ENCODE measurements at places on chromosomes 5 and 9.

GRCh38 chr9:31005086-31005665, 1379.3 kb upstream of the ACO1 start:
- no peak for DNase-seq

DNA sequence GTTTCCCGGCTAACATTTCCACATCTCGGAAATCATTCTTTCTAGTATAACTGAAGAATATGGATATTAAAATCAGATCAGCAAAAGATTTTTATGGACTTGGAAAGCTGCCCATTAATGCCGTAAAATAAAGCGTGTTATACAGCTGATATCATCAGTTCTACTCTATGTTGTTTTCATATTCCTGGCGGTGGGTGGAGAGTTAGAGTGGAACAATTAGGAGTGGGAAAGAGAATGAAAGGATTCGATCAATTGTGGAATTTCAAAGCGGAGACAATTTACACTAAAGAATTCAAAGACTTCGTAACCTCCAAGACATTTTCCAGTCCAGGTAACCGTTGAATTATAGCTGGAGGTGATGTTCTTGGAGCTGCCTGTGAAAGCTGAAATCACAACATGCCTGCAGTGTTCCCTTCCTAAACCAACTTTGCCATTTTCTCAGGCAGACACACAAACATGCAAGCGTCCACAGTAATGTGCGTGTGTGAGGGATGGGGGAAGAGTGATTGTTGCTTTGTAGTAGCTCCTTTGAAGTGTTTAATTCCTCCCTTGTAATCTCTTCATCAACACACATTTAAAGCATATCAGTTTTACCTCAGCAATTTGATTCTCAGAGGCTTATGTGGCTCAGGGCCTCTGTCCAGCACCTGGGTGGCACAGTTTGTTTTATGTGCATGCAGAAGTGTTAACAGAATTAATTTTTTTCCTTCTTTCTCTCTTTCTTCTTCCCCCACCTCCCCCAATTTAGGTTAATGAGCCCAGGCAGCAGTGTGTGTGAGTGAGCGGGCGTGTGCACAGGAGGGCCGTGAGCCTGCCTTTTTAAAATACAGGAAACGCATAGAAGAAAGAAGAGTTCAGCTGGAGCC, 544.1 kb downstream of the RAB3C start:
- peak; percentile 78 for DNase-seq

- DNase-seq: no peak
These were observed 154.4 kb upstream of the COX7C start for GRCh38 chr5:86463339-86463738.

GRCh38 chr9:214648-215493, at the start of gene DOCK8:
Gene DOCK8 (plus strand): TSS chr9:214865. CDS start chr9:214977, 112 bp downstream.
- DNase-seq: no peak

GRCh38 chr9:98494852-98495251, 213.9 kb downstream of the GABBR2 start:
- DNase-seq: no peak

DNA sequence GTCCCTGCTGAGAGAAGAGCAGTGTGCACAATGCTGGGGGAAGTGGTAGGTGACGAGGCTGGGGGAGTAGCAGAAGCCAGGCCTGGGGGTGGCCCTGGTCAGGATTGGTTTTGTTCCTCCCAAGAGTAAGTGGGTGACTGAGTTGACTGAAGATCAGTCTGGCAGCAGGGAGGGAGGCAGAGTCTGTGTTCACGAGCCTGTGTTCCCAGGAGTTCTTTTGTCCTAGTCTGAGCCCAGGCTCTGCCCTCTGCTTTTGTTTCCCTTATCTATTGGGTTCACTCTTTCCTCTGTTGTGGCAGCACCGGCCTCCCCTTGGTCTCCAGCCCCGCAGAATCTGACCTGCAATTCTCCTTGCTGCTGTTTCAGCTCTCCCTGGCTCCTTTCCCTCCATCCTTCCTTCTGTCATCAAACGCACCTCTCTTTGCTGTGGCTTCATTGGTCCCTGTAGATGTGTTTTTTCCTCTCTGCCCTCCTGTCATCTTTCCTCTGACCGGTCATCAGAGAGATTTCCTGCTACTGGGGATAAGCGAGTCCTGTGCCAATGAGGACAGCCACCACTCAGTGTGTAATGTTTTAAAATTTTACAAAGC, 607.4 kb downstream of the KIF4B start:
- DNase-seq: no peak

DNA sequence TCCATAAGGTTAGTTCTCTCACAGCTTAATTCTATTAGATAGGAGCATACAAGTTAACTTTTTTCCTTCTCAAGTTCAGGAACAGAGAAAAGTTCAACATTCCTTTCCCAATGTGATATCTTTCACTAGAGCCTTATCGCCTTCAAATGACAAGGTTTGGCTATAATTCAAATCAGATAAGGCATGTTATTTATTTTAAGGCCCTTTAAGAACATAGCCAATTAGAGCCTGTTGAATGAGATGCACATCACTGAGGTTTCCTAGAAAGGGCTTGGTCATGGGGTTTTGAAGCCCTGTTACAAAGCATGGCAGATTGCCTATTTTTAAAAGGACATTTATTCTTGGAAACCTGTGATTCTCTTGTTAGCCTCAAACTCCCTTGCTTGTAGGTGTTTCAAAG, 123.4 kb downstream of the BASP1 start:
- peak; percentile 49 for DNase-seq

- no peak for DNase-seq
These were observed 158.4 kb downstream of the CPLANE1 start for GRCh38 chr5:37090781-37091180.

- DNase-seq: peak; percentile 90
These were observed 10.0 kb downstream of the ENC1 start for GRCh38 chr5:74630453-74631066.

GRCh38 chr9:133661846-133662540, 25.8 kb downstream of the DBH start:
- DNase-seq: no peak

DNA sequence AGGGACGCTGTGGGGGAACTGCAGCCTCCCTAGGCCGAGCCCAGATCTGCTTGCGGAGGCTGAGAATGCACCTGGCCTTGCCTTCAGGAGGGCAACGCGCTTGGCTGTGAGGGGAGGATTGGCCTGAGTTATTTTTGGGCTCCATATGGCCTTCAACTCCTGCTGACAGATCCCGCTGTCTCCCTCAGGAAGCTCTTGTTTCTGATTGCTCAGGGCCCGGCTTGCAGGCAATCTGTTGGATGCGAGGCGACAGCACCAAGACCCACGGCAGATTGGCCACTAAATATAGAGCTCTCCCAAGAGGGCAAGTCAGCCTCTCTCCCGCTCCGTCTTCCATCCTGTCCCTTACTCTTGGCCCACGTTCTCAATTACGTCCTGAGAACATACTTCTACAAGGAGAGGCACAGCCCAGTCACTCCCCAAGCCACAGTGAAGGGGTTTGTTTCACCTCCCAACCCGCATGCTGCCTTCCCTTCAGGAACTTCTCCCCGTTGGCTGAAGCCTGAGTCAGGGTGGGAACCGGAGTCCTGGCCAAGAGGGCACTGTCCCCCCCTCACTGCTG, 53.6 kb downstream of the RASGEF1C start:
- no peak for DNase-seq

DNA sequence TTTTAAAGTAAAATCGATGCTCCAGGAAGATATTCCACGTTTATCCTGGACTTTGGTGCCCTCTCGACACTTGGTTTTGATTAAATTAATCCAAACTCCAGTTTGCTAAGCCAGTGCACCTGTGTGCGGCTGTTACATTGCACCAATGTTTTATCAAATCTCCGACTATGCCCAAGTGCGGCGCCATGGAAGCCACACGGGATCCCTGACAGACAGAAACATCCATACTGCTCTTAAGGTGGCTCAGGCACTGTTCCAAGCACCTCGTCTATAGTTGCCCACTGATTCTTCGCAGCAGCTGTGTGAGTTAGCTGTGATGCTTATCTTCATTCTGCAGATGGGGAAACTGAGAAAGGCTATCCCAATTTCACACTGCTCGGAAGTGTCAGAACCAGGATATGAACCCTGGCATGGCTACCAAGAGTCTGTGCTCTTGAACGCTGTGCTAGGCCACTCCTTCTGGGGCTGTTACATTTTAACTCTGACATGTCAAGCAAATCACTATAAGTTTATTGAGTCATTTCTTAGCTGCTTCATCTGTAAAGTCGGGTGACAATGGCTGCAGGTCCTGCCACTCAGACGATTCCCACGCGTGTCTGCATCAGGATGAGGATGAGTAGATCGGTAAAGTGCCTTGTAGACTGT, 113.0 kb downstream of the ADAMTS2 start:
- no peak for DNase-seq

GRCh38 chr9:5438301-5439162, 807 bp upstream of the PLGRKT start:
- DNase-seq: peak; percentile 57
